ENCODE measurements at places on chromosomes 12 and 14.

DNA sequence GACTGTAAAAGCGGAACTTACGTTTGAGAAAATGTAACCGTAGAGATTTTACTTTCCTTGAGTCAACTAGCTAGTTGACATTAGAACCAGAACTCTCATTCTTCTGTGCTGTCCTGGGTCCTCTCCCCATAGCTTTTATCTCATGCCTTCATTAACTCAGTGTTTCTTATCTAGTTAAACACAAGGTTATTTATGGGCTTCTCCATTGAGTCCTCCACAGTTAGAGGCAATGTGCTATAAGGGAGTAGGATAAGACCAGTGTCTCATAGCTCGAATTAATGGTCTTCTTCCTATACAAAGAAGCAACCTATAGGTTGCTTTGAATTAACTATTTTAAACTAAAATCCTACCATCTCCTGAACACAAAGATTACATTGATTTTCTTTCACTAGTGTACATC lies 129.8 kb downstream of the ACSS3 start:
- DNase-seq: no peak

GRCh38 chr12:75986001-75986746 lies 45.4 kb downstream of the PHLDA1 start:
- no peak for DNase-seq

DNA sequence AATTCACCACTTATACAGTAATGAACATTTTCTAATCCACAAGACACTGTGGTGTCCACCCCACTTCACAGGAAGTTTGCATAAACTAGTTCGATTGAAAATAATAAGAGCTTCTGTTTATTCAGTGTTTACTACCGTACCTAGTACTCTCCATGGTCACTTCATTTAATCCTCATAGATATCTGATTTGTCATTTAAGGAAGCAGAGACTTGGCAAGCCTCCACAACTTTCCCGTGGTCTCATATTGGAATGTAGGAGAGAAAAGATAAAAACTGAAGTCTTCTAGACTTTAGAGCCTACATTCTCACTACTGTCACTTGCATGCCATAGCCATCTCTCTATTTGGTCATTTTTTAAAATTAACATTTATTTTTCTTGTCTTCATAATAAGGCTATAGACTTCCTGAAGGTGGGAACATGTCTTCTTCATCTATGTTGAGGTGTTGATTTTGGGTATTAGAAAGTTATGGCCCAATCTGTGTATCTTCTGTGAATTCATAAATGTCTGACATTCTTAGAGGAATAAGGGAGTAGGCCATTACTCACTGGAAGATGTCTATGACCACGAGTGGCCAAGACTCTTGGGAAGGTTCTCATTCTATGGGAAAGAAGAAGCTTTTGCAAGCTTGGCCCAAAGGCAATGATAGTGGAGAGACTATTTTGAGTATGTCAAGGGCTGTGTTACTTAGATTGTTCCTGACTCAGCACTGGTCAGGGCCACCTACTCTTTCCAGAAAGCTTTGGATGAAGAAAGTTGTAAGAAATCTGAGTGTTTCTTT lies 423.7 kb downstream of the LRIG3 start:
- no peak for DNase-seq

GRCh38 chr12:56941299-56942017 lies 7.2 kb upstream of the SDR9C7 start:
- no peak for DNase-seq

Data from activated T-cell treated with anti-CD3 and anti-CD28 coated beads for 4 hours (primary cell).